Neuronal stem cell (in vitro differentiated cells): ENCODE measurements at places on chromosomes 4 and X.

- peak; percentile 77 for DNase-seq
- peaks cover 13% of the 10 kb centered on the region for H3K36me3 ChIP-seq
- no peaks in the 10 kb centered on the region for H3K4me1 ChIP-seq
Observed at GRCh38 chr4:153750197-153750817, 9.5 kb downstream of the RNF175 start.

GRCh38 chrX:12439416-12439815, 301.1 kb downstream of the FRMPD4 start:
- H3K27me3 ChIP-seq = peaks cover 19% of the 10 kb centered on the region
- H3K36me3 ChIP-seq = no peaks in the 10 kb centered on the region
- H3K27ac ChIP-seq = no peak overlapping the region
- DNase-seq = no peak

DNA sequence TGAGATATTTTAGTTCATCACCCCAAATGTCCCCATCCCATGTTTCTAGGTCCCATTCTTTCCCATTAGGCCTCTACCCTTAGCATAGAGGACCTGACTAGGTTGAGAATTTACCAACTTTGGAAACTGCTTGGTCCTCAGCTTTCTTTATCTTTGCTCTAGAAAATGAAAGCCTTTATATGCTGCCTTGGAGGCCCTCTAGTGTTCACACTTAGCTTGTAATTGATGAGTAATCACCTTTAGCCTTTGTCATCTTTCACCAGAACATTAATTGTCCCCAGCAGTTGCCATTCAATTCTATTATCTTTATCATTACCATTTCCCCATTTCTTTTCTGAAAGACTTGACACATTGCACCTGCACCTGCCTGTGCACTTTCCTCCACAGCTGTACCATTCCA, 589.2 kb upstream of the NR3C2 start:
- no peak overlapping the region for H3K27ac ChIP-seq
- H3K27me3 ChIP-seq = no peaks in the 10 kb centered on the region
- H3K4me3 ChIP-seq = no peak overlapping the region
- no peaks in the 10 kb centered on the region for H3K36me3 ChIP-seq
- no peaks in the 10 kb centered on the region for H3K4me1 ChIP-seq
- DNase-seq = no peak

DNA sequence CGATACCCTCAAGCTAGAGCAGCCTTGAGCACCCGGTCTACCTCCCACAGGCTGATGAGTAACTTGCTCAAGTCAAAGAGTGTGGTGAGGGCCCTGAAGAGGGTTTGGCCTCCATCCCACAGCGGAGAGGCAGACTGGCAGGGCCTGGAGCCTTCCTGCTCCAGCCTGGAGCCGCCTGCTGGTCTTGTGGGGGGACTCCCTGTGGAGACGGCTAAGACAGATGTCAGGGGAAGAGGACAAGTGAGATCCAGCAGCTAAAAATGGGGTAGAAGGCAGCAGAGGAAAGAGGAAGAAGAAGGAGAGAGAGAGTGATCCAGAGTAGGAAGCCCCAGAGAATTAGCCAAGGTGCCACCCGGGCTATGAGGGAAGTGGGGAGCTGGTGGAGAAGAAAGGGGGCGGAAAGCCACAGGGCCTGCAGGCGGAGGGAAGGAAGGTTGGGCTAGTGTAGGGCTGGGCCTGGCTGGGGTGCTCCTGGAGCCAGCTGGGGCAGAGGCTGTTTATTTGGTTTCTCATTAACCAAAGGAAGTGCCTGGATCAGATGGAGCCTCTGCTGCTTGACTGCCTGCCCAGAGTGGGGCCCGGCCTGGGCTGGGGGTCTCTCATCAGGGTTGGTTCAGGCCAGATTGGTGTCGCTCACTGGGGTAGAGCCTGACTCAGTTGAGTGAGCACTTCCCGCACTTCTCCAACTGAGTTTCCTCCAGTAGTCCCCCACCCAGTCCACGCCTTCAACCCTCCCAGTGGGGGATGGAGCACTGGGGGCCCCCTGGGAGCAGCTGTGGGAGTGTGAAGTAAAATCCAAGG, 14.2 kb downstream of the EFNB1 start:
- H3K36me3 ChIP-seq = peaks cover 41% of the 10 kb centered on the region
- DNase-seq = no peak
- H3K27me3 ChIP-seq = no peaks in the 10 kb centered on the region
- H3K4me1 ChIP-seq = peaks cover 10% of the 10 kb centered on the region
- H3K4me3 ChIP-seq = no peak overlapping the region

GRCh38 chr4:105666693-105667092, 41.8 kb downstream of the INTS12 start:
- no peaks in the 10 kb centered on the region for H3K27me3 ChIP-seq
- no peak for DNase-seq
- H3K27ac ChIP-seq = no peak overlapping the region
- no peaks in the 10 kb centered on the region for H3K36me3 ChIP-seq

- H3K27ac ChIP-seq = no peak overlapping the region
- no peaks in the 10 kb centered on the region for H3K36me3 ChIP-seq
- no peak overlapping the region for H3K4me3 ChIP-seq
- H3K4me1 ChIP-seq = no peaks in the 10 kb centered on the region
Observed at GRCh38 chrX:16566571-16566970, 83.4 kb upstream of the S100G start.

- H3K4me1 ChIP-seq = no peaks in the 10 kb centered on the region
- no peak overlapping the region for H3K27ac ChIP-seq
- H3K36me3 ChIP-seq = no peaks in the 10 kb centered on the region
- H3K27me3 ChIP-seq = no peaks in the 10 kb centered on the region
Observed at GRCh38 chr4:88995874-88996273, 61.1 kb downstream of the FAM13A start.

GRCh38 chrX:9847071-9847470, 60.8 kb downstream of the SHROOM2 start:
- H3K27me3 ChIP-seq = no peaks in the 10 kb centered on the region
- no peak for DNase-seq
- no peak overlapping the region for H3K4me3 ChIP-seq
- no peak overlapping the region for H3K27ac ChIP-seq
- no peaks in the 10 kb centered on the region for H3K36me3 ChIP-seq
- peaks cover 8% of the 10 kb centered on the region for H3K4me1 ChIP-seq

GRCh38 chrX:123222920-123223319, 38.8 kb downstream of the GRIA3 start:
- H3K27me3 ChIP-seq = no peaks in the 10 kb centered on the region
- H3K36me3 ChIP-seq = no peaks in the 10 kb centered on the region
- H3K27ac ChIP-seq = no peak overlapping the region

- peaks cover 8% of the 10 kb centered on the region for H3K4me1 ChIP-seq
- H3K36me3 ChIP-seq = no peaks in the 10 kb centered on the region
- H3K27ac ChIP-seq = no peak overlapping the region
- no peak for DNase-seq
- H3K27me3 ChIP-seq = no peaks in the 10 kb centered on the region
Observed at GRCh38 chr4:51997647-51998046, 22.5 kb downstream of the LRRC66 start.

DNA sequence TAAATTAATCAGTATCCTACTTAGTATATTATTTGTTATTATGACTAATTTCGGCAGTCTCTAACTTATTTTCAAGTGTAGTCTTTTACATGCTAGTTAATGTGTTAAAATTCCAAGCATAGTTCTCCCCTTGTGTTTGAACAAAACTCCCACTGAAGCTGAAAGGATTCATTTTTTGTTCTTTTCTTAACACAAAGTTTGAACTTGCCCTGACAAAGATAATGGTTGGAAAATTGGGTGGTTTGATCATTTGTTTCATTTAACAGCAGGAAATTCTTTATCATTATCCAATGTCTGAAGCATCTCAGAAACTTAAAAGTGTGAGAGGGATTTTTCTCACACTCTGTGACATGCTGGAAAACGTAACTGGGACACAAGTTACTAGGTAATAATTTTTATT, 36.0 kb downstream of the INTU start:
- no peak overlapping the region for H3K4me3 ChIP-seq
- DNase-seq = peak; percentile 37
- H3K36me3 ChIP-seq = no peaks in the 10 kb centered on the region
- H3K27me3 ChIP-seq = no peaks in the 10 kb centered on the region
- no peak overlapping the region for H3K27ac ChIP-seq

GRCh38 chr4:153222707-153223426, 18.6 kb downstream of the TRIM2 start:
- no peaks in the 10 kb centered on the region for H3K27me3 ChIP-seq
- H3K4me1 ChIP-seq = peaks cover 29% of the 10 kb centered on the region
- no peak for DNase-seq
- peak overlapping the region; percentile 80 for H3K4me3 ChIP-seq

- no peak overlapping the region for H3K4me3 ChIP-seq
- no peaks in the 10 kb centered on the region for H3K36me3 ChIP-seq
- no peak overlapping the region for H3K27ac ChIP-seq
- H3K4me1 ChIP-seq = no peaks in the 10 kb centered on the region
- no peak for DNase-seq
- H3K27me3 ChIP-seq = no peaks in the 10 kb centered on the region
Observed at GRCh38 chr4:113537628-113538027, 223.9 kb downstream of the CAMK2D start.

GRCh38 chr4:184588893-184589292, 60.4 kb downstream of the CASP3 start:
- peaks cover 6% of the 10 kb centered on the region for H3K4me1 ChIP-seq
- DNase-seq = no peak
- no peaks in the 10 kb centered on the region for H3K36me3 ChIP-seq
- H3K4me3 ChIP-seq = no peak overlapping the region
- H3K27me3 ChIP-seq = no peaks in the 10 kb centered on the region

- no peak overlapping the region for H3K27ac ChIP-seq
- H3K36me3 ChIP-seq = no peaks in the 10 kb centered on the region
- H3K27me3 ChIP-seq = no peaks in the 10 kb centered on the region
Observed at GRCh38 chr4:6231663-6232165, 31.4 kb upstream of the JAKMIP1 start.

DNA sequence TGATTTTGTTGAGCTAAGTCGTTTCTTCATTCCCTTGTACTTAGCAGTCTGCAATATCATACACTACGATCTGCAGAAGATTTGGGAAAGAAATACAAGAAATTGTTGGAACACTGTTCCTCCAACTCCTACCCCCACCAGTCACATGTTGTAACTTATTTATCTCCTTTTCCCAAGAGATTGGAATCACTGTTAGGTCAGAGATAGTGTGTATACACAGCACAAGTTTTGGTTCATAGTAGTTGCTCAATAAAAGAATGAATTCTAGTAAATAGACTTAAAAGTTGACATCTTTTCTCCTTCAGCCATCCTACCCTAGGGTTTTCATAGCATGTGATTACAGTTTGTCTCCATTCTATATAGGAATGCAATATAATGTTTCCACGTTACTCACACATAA, 68.8 kb downstream of the ARFIP1 start:
- no peak for DNase-seq
- H3K4me1 ChIP-seq = no peaks in the 10 kb centered on the region
- H3K4me3 ChIP-seq = no peak overlapping the region

- no peak overlapping the region for H3K4me3 ChIP-seq
- no peak for DNase-seq
- no peaks in the 10 kb centered on the region for H3K36me3 ChIP-seq
- no peaks in the 10 kb centered on the region for H3K4me1 ChIP-seq
- no peak overlapping the region for H3K27ac ChIP-seq
Observed at GRCh38 chrX:9151772-9152307, 117.9 kb upstream of the FAM9B start.

- no peaks in the 10 kb centered on the region for H3K36me3 ChIP-seq
- peak; percentile 48 for DNase-seq
- H3K4me3 ChIP-seq = peak within 1 kb of the TSS; percentile 64
- peak within 1 kb of the TSS; percentile 70 for H3K27ac ChIP-seq
- H3K27me3 ChIP-seq = no peaks in the 10 kb centered on the region
Observed at GRCh38 chrX:48911412-48912182, at the start of gene SLC35A2. Gene SLC35A2, minus strand, starts transcription at chrX:48911646. Its CDS starts 10 bp downstream, at chrX:48911636.

DNA sequence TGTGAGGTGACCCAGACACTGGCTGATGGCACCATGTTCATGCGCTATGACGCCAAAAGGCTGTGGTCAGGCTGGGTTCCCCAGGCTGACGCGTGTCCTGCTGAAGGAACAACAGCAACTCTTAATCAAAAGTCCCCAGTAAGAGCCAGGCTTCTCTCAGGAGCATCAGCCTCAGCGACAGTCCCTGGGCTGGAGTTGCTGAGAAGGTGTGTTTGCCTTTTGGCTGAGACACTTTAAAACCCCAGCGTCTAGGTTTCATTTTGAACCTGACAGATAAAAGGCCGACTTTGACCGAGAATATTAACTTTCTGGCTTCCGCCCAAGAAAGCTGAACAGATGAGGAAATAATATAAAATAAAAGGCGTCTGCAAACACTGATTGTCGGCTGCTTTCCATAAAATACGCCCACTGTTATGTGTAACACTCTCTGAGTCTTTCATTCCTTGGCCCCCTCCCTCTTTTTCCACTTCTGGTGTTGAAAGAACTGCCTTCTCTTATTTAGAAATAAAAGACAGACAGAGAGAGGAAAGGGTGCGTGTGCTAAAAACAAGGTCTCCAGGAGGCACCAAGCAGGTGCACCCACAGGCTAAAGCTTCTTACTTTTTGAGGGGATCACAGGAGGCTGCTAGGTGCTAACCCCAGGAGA, 373.6 kb downstream of the MID1IP1 start:
- H3K4me1 ChIP-seq = peaks cover 2% of the 10 kb centered on the region
- H3K27me3 ChIP-seq = peaks cover 13% of the 10 kb centered on the region
- no peak for DNase-seq
- no peaks in the 10 kb centered on the region for H3K36me3 ChIP-seq

GRCh38 chrX:7420717-7421116, 272.8 kb upstream of the PUDP start:
- H3K27me3 ChIP-seq = no peaks in the 10 kb centered on the region
- H3K27ac ChIP-seq = no peak overlapping the region

DNA sequence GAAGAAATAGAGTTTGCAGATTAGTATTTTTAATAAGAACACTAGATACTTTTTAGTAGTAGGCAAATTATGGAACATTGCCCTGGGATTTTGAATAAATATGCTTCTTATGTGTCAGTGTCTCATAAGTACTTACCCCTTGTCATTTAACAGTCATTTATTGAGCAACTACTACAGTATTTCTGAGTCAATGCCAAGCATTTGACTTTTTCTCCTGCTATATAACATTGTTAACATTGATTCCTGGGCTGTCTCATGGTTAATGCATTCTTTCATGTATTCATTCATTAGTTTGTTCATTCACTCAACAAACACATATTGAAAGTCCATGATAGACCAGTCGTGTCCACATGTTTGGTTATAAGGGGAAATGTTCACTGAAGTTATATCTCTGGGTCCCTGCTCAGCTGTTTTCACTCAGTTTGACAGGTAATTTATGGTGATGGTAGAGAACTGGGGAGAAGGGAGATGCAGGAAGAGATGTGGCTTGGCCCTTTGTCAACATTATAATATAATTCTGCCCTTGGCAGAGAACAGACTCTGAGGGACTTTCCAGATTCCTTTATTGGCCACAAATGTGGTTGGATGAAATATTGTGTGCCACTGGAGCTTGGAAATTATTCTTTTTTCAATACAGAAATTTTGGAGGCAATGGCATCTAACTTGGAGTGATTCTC, 49.8 kb downstream of the OSTC start:
- H3K4me1 ChIP-seq = no peaks in the 10 kb centered on the region
- H3K36me3 ChIP-seq = no peaks in the 10 kb centered on the region
- DNase-seq = no peak
- H3K4me3 ChIP-seq = no peak overlapping the region
- no peaks in the 10 kb centered on the region for H3K27me3 ChIP-seq

- no peaks in the 10 kb centered on the region for H3K36me3 ChIP-seq
- H3K4me1 ChIP-seq = peaks cover 3% of the 10 kb centered on the region
Observed at GRCh38 chr4:146458594-146458993, 63.1 kb downstream of the SLC10A7 start.

- no peak overlapping the region for H3K4me3 ChIP-seq
- no peaks in the 10 kb centered on the region for H3K4me1 ChIP-seq
- no peak overlapping the region for H3K27ac ChIP-seq
Observed at GRCh38 chrX:130825525-130825924, 77.5 kb downstream of the ENOX2 start.

- H3K36me3 ChIP-seq = no peaks in the 10 kb centered on the region
- no peaks in the 10 kb centered on the region for H3K4me1 ChIP-seq
- DNase-seq = no peak
- H3K27me3 ChIP-seq = no peaks in the 10 kb centered on the region
Observed at GRCh38 chr4:84269536-84270044, 229.5 kb downstream of the NKX6-1 start.
